Naive thymus-derived CD4-positive, alpha-beta T cell (primary cell): ENCODE measurements at places on chromosomes 12 and 14. TPM values are rescaled to one million over a fixed set of nuclear protein-coding genes. Genes with fewer than 3 reads are reported as not detected.
A peak's percentile ranks its signal among the peaks of the same experiment; 100 is the strongest.

Gene OVCH1
- total RNA-seq = not detected

Gene EGLN3
- 1.3 TPM for total RNA-seq

Gene IFI27
- 203 and 221 TPM in 2 replicates for total RNA-seq

Gene FCF1
- total RNA-seq = 59.7 and 64.6 TPM in 2 replicates

Gene COX8C
- not detected for total RNA-seq

Gene VASH1
- total RNA-seq = 1.7 TPM

Gene COCH
- 1.6 TPM for total RNA-seq

Gene LRP1-AS
- not detected for total RNA-seq

Gene EFS
- not detected for total RNA-seq

- DNase-seq = no peak
- no peaks in the 10 kb centered on the region for H3K27me3 ChIP-seq
- H3K27ac ChIP-seq = no peak overlapping the region
- H3K4me3 ChIP-seq = no peak overlapping the region
These were observed 18.1 kb upstream of the WDR89 start for GRCh38 chr14:63659726-63660125.

- H3K4me1 ChIP-seq = peaks cover 58% of the 10 kb centered on the region
- peak within 1 kb of the TSS; percentile 27 for H3K27ac ChIP-seq
- no peak for DNase-seq
- H3K4me3 ChIP-seq = peak within 1 kb of the TSS; percentile 37
- no peaks in the 10 kb centered on the region for H3K27me3 ChIP-seq
These were observed at the start of gene KLRG1 for GRCh38 chr12:8989413-8989812. KLRG1 (plus strand) TSS chr12:8989546; CDS start chr12:8989636, 90 bp downstream.

GRCh38 chr12:108455706-108456105, 59.4 kb upstream of the FICD start:
- no peaks in the 10 kb centered on the region for H3K27me3 ChIP-seq
- H3K4me3 ChIP-seq = no peak overlapping the region
- no peaks in the 10 kb centered on the region for H3K4me1 ChIP-seq
- no peaks in the 10 kb centered on the region for H3K36me3 ChIP-seq
- no peak for DNase-seq

DNA sequence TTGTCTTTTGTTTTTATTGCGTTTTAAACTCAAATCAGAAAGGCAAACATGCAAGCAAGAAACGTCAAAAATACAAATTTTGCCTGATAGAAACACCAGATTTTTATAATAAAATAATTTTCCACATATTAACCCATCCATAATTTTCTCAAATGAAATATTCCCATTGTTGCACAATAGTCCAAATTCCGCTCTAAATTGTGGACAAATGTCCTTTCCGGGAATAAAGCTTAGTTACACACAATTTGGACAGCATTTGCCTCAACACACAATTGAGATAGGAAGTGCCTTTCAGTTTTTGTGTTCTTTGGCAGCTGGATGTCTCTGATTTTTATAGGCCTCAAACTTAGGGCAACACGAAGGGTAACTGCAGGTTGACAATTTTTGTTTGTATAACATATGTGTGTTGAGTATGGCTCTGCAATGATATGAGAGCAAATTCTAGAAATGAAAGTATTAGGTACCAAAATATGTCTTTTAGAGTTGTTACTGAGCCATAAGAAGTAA, 105.8 kb downstream of the DIO2 start:
- DNase-seq = no peak
- H3K4me1 ChIP-seq = no peaks in the 10 kb centered on the region
- H3K27me3 ChIP-seq = no peaks in the 10 kb centered on the region

GRCh38 chr12:51401900-51402299, 10.7 kb upstream of the GALNT6 start:
- H3K36me3 ChIP-seq = no peaks in the 10 kb centered on the region
- DNase-seq = no peak
- no peaks in the 10 kb centered on the region for H3K4me1 ChIP-seq
- no peak overlapping the region for H3K4me3 ChIP-seq
- H3K27me3 ChIP-seq = no peaks in the 10 kb centered on the region

DNA sequence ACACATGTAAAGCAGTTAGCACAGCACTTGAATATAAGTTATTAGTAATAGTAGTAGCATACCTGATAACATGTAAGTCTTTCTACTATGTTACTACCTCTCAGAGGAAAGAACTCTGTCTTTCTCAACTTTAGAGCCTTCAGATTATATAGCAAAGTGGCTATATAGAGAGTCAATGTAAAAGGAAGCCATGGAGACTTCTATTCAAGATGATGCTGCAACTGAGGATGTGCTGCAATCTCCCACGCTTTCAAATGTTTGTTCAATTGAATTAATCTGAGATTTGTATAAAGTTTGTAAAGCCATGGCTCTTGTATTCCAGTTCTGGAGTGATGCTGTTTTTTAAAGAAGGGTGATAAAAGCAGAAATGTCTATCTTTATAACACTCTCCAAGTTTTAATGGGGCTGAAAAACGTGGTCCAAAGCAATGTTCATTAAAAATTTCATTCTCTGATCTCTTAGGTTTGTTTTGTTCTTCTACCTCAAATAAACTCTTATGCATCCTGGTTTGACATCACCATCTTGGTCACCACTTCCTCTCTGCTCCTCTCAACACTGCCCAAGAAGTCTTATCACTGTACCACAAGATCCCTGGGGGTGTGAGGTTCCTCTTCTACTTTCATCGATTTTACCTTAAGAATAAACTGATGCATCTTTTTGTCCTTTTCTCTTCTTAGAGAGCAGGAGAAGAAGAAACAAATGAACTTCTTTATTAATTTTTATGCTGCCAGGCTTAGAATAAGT, 40.6 kb downstream of the C12orf42 start:
- no peak overlapping the region for H3K27ac ChIP-seq
- peaks cover 16% of the 10 kb centered on the region for H3K4me1 ChIP-seq
- H3K27me3 ChIP-seq = no peaks in the 10 kb centered on the region
- H3K4me3 ChIP-seq = no peak overlapping the region
- no peaks in the 10 kb centered on the region for H3K36me3 ChIP-seq
- DNase-seq = peak; percentile 66

- DNase-seq = no peak
- no peaks in the 10 kb centered on the region for H3K27me3 ChIP-seq
- peak overlapping the region; percentile 32 for H3K27ac ChIP-seq
- no peak overlapping the region for H3K4me3 ChIP-seq
- H3K36me3 ChIP-seq = no peaks in the 10 kb centered on the region
These were observed 22.0 kb downstream of the PRPF40B start for GRCh38 chr12:49645146-49646039.

DNA sequence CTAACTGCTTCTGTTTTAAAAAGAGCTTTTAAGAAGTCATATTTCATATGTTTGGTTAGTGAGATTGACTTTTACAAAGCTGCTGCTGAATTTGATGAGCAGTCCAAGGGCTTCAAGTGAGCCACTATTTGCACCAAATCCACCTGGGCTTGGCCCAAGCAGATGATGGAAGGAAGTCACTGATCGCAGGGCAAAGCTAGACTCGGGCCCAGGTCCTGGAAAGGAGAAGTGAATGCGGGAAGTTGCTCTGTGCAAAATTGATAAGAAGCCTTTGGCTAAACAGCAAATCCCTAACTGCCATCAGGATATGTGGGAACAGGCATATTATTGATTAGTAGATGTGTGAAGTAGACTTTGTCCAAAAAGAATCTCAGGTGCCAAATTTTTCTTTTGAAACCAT, 30.5 kb downstream of the PLXNC1 start:
- H3K27ac ChIP-seq = no peak overlapping the region
- H3K4me1 ChIP-seq = peaks cover 7% of the 10 kb centered on the region
- no peaks in the 10 kb centered on the region for H3K36me3 ChIP-seq
- no peak for DNase-seq
- no peak overlapping the region for H3K4me3 ChIP-seq

DNA sequence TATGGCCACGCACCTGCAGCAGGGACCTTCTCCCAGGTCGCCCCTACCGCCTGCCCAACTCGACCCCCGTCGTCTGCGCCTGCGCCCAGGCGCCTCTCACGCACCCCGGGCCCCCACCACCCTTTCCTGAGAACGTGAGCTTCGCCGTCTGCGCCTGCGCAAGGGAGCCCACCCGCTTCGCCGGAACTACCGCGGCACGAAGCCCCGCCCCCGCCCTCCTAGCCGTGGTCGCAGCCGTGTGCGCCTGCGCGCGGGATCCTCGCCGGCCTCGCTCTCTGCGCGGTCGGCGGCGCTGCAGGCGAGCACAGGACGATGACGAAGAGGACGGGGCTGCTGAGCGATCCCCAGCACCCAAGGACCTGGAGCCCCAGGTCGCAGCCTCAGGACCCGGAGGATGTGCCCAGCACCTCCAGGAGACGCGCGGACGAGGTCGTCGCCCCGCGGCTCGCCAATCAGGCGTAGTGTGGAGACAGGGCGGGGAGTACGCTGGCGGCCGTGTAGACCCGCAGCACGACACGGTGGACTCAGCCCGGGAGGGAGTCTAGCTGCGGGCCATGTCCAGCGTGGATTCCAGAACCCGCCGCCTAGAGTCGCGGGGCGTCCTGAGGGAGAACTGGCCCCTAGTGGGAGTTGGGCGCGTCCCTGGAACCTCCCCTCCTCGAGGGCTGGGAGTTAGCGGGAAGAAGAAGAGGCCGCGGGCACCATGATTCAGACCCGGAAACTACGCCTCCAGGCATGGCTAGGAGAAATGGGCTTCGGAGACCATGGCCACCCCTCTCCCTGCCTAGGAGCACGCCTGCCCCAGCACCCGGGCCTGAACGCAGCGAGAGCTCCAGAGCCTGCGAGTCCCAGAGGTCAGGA, 1120.8 kb upstream of the TMEM132C start:
- peak overlapping the region; percentile 56 for H3K27ac ChIP-seq
- peak; percentile 68 for DNase-seq
- H3K4me3 ChIP-seq = peak overlapping the region; percentile 63
- no peaks in the 10 kb centered on the region for H3K4me1 ChIP-seq
- no peaks in the 10 kb centered on the region for H3K36me3 ChIP-seq

DNA sequence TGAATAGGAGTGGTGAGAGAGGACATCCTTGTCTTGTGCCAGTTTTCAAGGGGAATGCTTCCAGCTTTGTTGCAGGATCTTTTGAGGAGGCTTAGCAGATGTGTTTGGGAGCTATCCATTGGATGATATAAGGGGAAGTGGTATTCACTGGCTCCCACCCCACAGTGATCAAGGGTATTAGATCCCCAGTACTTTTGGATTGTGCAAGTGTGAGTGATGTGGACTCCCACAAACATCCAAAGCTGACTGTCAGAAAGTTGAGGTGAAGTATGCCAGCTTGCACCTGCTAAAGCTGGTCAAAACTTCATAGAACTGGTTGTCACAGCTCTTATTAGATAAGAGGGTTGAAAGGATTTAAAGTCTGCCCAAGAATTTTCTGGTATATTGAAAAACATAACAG, 110.1 kb upstream of the BTG1 start:
- DNase-seq = no peak
- H3K4me3 ChIP-seq = no peak overlapping the region
- no peaks in the 10 kb centered on the region for H3K27me3 ChIP-seq
- no peak overlapping the region for H3K27ac ChIP-seq
- no peaks in the 10 kb centered on the region for H3K36me3 ChIP-seq

DNA sequence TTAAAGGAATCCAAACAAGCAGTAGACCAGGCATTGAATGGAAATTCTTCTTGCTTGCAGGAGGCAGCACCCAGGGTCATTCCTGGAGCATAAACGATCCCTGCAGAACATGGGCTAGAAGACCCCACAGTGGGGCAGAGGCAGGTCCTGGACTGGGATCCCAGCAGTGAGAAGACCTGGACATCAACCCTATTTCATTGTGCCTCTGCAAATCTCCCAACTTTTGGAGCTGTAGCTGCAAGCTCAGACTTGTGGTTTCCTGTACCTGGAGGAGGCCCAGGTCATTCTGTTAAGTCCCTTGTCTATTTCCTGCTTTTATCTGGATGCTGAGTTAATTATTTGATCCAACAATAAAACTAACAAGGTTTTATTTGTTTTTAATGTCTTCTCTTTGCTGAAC, 61.7 kb downstream of the CALM1 start:
- H3K27me3 ChIP-seq = no peaks in the 10 kb centered on the region
- no peak overlapping the region for H3K4me3 ChIP-seq
- DNase-seq = no peak
- no peak overlapping the region for H3K27ac ChIP-seq
- no peaks in the 10 kb centered on the region for H3K36me3 ChIP-seq

GRCh38 chr12:122293081-122293480, 26.8 kb upstream of the VPS33A start:
- H3K4me3 ChIP-seq = no peak overlapping the region
- H3K36me3 ChIP-seq = peaks cover 10% of the 10 kb centered on the region
- no peaks in the 10 kb centered on the region for H3K27me3 ChIP-seq
- H3K4me1 ChIP-seq = no peaks in the 10 kb centered on the region

DNA sequence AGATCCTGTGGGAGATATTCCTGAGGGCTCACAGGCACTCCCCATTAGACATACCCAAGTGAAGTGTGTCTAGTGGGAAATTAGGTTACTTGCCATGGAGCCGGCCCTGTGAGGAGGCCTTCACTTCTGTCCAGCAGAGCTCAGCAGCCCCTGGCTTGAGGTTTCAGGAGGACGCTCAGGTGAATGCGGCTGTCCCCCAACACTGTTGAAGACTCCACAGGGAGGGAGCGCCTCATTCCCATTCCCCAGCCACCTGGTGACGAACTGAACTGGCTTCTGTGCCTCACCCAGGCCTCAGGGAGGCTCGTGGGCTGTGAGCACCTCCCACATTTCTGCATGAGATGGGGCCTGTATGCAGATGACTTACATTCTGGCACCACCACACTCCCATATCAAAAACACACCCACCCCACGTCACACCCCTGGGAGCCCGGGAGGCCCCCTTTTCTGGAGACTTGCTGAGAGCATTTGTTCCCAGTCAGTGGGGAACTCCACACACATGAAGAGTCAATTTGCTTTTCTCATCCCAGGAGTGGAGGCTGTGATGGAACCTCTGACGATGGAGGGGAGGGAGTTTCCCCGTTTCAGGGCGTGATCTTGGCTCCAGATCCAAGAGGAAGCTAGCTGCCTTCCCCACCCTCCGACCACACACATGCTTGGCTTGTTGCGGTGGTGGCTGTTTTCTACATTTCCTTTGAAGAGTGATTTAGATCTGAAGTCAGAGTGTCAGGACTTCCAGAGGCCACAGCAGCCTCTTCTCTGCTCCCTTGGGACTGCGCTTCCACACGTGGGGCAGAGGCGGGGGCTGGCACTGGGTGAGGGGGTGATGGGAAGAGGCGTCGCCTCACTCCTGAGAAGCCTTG, 120.7 kb downstream of the ADGRD1 start:
- no peaks in the 10 kb centered on the region for H3K36me3 ChIP-seq
- no peak for DNase-seq
- H3K4me3 ChIP-seq = no peak overlapping the region
- H3K27me3 ChIP-seq = no peaks in the 10 kb centered on the region
- no peak overlapping the region for H3K27ac ChIP-seq
- no peaks in the 10 kb centered on the region for H3K4me1 ChIP-seq

GRCh38 chr12:12349711-12350665, at the start of gene MANSC1:
MANSC1 (minus strand) TSS chr12:12350242; CDS start chr12:12343314, 6,928 bp downstream.
- peak; percentile 68 for DNase-seq
- H3K4me3 ChIP-seq = peak within 1 kb of the TSS; percentile 48
- H3K27ac ChIP-seq = peak within 1 kb of the TSS; percentile 69
- peaks cover 6% of the 10 kb centered on the region for H3K4me1 ChIP-seq
- H3K27me3 ChIP-seq = no peaks in the 10 kb centered on the region
- no peaks in the 10 kb centered on the region for H3K36me3 ChIP-seq

DNA sequence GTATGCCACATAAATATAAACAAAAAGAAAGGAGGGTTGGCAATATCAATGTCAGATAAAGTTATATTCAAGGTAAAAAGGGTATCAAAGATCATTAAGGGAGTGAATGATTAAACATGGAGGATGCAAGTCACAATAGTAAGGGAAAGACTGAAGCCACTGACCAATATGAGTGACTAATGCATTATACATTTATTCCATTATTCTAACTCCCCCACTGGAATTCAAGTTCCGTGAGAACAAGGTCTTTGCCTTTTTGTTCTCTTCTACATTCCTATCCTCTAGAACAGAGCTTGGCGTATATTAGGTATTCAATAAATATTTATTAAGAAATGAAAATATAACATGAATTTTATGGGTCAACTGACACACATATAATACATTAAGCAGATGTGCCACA, 30.7 kb downstream of the MAP4K5 start:
- DNase-seq = no peak
- no peak overlapping the region for H3K4me3 ChIP-seq
- no peaks in the 10 kb centered on the region for H3K27me3 ChIP-seq
- no peaks in the 10 kb centered on the region for H3K4me1 ChIP-seq
- H3K36me3 ChIP-seq = peaks cover 6% of the 10 kb centered on the region
